ENCODE measurements at places on chromosomes 16 and 17. TPM values are rescaled to one million over a fixed set of nuclear protein-coding genes. Genes with fewer than 3 reads are reported as not detected.
A peak's percentile ranks its signal among the peaks of the same experiment; 100 is the strongest.

DNA sequence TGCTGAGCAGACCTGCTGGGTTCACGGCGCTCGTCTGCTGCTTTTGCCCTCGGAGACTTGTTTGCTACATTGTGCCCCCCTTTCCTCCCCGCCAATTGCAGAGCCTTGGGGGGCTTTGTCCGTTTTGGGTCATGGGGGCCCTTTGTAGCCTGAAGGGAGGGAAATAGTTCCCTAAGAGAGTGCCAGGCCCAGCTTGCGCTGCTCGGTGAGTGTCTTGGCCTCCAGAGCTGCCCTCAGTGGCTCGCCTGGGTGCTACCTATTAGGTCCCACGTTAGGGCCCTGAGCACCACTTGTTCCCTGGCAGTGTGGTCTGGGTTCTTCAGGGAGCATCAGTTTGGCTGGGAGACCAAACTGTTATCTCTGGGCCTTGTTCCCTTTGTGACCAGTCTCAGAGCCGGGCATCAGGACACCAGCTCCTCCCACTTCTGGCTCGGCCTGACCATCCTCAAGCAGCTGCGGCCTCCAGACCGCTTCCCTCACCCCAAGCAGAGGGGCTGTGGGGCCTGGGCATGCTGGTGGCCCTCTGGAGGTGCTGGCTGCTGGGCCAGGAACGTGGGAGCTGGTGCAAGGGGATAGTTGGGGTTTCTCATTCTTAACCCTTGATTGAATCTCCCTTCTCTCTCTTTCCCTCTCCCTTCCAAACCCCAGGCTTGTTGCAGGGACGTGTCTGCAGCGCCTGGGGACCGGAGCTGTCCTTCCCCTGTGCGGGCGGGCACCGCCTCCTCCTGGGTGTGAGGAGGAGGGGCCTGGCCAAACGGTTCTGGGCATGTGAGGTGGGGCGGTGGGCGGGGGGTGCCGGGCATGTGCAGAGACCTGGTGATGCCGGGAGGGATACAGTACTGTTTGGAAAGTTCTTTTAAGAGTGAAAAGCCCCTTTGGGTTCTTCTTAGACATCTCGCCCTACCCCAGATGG lies 16.0 kb upstream of the ITGB4 start:
- no peak overlapping the region for H3K27ac ChIP-seq
- H3K4me3 ChIP-seq: no peak overlapping the region
- DNase-seq: no peak
- peaks cover 13% of the 10 kb centered on the region for H3K4me1 ChIP-seq

GRCh38 chr17:28871056-28871579 lies 16.3 kb downstream of the ERAL1 start:
- H3K27ac ChIP-seq: no peak overlapping the region
- H3K4me3 ChIP-seq: no peak overlapping the region
- no peaks in the 10 kb centered on the region for H3K36me3 ChIP-seq

DNA sequence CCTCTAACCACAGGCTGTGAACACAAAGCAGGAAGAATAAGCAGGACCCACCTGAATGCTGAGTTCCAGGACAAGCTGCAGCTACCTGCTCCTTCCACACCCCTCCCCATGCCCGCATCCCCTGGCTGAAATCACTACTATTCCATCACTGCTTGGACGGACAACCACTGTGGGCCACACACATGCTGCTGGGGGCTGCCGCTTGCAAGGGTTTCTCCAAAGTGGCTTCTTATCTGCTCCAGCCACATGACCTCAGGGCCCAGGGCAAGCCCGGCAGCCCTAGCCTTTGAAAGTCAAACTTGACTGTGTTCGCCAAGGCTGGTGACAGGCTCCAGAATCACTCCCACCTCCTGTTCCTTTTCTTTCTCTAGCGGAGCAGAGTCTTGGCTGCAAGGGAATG lies 18.4 kb downstream of the FA2H start:
- H3K4me3 ChIP-seq: no peak overlapping the region
- no peak for DNase-seq
- no peaks in the 10 kb centered on the region for H3K4me1 ChIP-seq
- no peaks in the 10 kb centered on the region for H3K27me3 ChIP-seq

DNA sequence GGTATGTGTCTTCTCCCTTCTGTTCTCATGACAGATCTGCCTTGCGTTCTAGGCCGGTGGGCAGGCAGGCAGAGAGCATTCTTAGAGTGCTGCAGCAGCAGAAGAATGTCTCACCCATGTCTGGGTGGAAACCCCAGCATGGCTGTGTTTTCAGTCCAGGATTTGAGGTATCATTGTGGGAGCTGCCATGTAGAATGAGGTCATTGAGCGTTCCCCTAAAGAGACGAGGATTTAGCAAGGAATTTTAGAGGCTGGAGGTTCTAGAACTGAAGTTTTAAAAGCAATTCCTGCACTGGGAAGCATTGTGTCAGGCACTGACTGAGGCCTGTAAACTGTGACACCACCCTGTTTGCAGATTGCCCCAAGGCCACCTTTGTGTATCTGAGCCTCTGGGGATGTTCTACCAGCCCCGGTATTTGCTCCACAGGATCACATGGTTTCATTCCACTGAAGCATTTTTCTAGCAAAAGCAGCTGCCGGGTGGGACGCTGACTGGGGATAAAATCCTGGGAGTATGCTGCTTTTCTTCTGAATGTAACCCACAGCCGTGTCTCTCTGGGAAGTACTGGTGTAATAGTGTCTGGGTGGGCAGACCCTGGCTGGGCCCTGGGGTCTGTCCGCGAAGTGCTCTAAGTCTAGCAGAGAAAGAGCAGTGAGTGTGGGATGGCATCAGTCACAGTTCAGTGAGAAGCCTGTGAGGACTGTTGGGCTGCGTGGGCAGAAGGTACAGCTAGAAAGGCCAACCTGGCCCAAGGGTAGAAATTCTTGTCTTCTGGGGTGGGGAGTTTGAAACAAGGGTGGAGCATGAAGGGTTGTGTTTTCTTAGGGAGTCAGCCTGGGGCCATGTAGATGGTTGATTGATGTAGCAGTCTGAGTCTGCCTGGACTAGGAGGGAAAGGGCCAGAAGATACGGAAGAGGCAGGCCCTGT lies 30.2 kb downstream of the PLCD3 start:
- H3K27me3 ChIP-seq: no peaks in the 10 kb centered on the region
- DNase-seq: no peak
- H3K4me3 ChIP-seq: no peak overlapping the region
- H3K27ac ChIP-seq: peak overlapping the region; percentile 61

DNA sequence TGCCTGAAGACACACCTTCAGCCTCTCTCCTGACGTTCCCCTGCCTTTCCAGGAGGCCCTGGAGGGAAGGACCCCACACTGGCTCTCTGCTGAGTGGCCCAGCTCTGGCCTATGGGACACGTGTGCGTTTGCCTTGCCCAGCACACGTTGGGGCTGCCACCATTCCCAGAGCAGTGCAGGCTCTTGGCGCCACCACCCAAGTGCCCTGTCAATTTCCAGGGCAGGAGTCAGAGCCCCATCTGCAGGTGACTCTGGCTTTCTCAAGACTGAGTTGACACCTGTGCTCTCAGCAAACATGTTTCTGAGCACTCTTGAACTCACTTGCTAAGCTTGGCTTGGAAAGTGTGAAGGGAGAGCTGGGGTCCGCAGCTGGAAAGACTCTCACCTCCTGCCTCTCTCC lies 4.7 kb upstream of the IRF8 start:
- H3K4me1 ChIP-seq: no peaks in the 10 kb centered on the region
- H3K36me3 ChIP-seq: no peaks in the 10 kb centered on the region
- H3K27me3 ChIP-seq: peaks cover 36% of the 10 kb centered on the region
- H3K4me3 ChIP-seq: no peak overlapping the region

The FBF1 gene
- polyA plus RNA-seq: 1.6 TPM

DNA sequence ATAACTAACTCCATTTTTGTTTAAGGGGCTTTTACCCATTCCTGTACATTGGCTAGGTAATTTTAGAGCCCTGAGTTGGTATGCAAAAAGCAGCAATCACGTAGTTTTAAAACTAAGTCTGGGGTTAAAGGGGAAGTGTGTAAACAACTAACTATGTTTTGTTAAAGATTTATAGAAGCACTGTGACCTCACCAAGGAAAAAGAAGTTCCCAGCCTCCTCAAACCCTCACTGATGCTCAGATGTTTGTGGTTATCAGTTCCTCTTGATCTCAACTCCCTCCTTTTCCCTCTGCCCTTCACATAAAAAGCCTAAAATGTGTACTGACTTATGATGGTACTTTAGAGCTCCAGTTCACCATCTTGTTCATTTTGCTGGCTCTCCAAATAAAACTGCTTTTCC lies 119.9 kb upstream of the IRX6 start:
- no peak overlapping the region for H3K4me3 ChIP-seq
- no peak overlapping the region for H3K27ac ChIP-seq
- no peaks in the 10 kb centered on the region for H3K4me1 ChIP-seq
- H3K36me3 ChIP-seq: no peaks in the 10 kb centered on the region
- no peak for DNase-seq

GRCh38 chr16:20747030-20747816 lies 5.6 kb upstream of the THUMPD1 start:
- no peaks in the 10 kb centered on the region for H3K36me3 ChIP-seq
- no peak overlapping the region for H3K4me3 ChIP-seq
- no peaks in the 10 kb centered on the region for H3K4me1 ChIP-seq
- no peak overlapping the region for H3K27ac ChIP-seq
- no peaks in the 10 kb centered on the region for H3K27me3 ChIP-seq
- DNase-seq: no peak

DNA sequence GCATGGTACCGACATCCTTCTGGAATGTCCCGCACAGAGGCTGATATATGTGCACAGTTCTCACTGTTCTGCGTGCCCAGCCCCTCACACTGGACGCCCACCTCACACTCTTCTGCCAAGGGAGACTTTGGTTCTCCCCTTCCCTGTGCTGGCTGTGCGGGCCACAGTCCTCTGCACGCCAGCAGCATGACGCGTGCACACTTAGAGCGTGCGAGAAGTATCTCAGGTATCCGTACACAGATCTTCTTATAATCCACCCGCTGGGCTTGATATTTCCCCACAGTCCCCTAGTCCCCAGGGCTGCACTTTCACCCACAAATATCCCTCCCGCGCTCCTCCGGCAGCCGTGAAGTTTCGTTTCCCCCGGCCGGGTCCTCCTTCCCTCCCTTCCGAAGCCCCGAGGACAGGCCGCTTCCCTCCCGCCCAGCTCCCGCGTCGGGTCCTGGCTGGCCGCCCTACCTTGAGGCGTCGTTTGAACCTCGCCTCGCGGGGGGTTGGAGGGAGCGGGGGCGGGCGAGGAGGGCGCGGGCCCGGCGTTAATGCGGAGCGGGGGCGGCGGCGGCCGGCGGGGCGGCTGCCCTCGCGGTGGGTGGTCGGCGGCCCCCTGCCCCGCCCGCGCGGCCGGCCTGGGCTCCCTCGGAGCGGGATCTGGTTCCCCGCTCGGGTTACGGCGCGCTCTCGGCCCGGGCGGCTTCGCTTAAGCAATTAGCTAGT lies 5.0 kb upstream of the FOXF1 start:
- no peaks in the 10 kb centered on the region for H3K36me3 ChIP-seq
- no peak overlapping the region for H3K4me3 ChIP-seq
- no peak for DNase-seq
- H3K27ac ChIP-seq: no peak overlapping the region
- H3K4me1 ChIP-seq: peaks cover 43% of the 10 kb centered on the region

The OR1A1 gene
- not detected for polyA plus RNA-seq

GRCh38 chr17:49439673-49440571 lies 25.2 kb upstream of the PHB1 start:
- H3K27me3 ChIP-seq: peaks cover 38% of the 10 kb centered on the region
- H3K4me3 ChIP-seq: no peak overlapping the region
- H3K4me1 ChIP-seq: no peaks in the 10 kb centered on the region
- no peak overlapping the region for H3K27ac ChIP-seq
- no peak for DNase-seq
- H3K36me3 ChIP-seq: no peaks in the 10 kb centered on the region
